ENCODE measurements at places on chromosomes 1 and 21.

DNA sequence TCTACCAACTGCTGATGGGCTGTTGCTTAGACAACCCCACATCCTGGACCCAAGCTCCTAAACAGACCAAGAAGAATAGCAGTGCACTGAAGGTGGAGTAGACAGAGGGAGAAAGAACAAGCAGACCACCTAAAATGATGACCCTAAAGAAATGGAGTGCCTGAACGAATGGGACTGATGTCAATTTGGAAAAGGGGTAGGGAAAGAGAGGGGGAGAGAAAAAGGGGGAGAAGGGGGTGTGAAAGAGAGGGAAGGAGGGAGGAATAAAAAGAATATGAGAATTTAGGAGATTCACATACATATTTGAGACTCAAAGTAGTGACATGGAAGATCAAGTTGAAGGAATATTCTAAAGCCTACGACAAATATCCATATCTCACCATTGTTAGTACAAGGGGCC, 144.4 kb upstream of the DUSP10 start:
- DNase-seq, result no peak

DNA sequence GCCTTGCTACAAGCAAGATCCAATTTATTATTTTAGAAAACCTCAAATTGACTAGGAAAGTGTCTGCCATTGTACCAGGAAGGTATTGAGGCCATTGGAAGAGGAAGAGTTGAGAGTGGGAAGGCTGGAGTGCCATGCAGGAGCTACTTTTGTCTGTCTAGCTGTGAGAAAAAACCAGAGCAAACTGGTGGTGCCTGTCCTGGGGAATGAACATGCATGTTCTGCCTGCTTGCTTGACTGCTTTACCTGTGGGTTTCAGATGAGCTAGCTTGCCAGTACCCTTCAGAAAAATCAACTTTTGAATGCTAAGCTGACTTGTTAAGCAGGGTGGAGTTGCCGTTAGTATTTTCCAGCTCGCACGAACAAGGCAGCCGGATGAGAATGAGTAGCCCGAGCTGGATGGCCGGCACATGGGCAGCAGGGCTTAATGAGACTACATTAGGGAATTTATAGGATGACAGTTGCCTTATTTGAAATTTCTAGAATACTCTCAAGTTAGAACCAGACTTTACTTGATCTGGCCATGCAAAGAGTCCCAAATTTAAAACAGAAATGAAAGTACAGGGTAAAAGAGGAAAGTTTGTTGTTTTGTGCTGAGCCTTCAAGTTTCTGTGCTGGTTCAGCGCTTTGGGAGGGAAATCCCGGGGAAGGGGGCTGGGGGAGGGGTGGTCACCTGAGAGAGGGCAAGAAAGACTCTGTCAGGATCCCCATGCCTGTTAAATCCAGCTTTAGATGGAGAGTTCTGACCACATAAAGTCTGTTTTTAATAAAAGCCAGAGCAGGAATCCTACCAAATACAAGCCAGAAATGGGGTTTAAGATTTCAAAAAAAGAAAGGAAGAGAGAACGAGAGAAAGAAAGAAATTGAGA, 29.6 kb upstream of the C1orf105 start:
- DNase-seq, result no peak

DNA sequence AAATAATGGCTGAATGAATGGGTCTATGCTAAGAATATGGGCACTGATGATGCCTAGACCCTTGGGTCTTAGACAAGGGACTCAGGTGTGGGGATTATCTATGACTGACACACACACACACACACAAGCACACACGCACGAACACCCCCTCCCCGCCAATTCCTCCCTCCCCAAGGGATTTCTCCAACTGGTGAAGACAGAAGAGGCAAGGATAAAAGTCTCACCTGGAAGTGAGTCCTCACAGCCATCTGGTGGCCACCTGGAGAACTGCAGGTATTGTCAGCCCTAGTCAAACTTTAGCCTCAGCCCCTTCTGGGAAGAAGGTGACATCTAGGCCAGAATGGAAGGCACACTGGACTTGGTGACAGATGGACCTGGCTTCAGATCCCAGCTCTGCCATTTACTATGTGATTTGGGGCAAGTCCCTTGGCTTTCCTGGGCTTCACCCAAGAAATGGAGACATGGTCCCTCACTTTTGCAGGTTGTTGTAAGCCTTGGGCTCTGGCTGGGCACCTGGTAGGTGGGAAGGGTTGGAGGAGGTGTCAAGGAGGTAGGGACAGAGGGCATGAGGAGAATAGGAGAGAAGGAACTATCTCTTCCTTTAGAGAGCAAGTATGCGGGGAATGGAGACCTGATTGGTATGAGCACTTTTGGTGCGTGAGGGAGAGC, 4.0 kb upstream of the GPR3 start:
- DNase-seq, result peak; percentile 63

- DNase-seq, result peak; percentile 85
These were observed 61.8 kb upstream of the NBL1 start for GRCh38 chr1:19582318-19582717.
